Activated CD4-positive, alpha-beta T cell treated with anti-CD3 and anti-CD28 coated beads for 36 hours (primary cell): ENCODE measurements at places on chromosomes 7 and 10. TPM values are rescaled to one million over a fixed set of nuclear protein-coding genes. Genes with fewer than 3 reads are reported as not detected.

- no peak overlapping the region for H3K4me3 ChIP-seq
- H3K4me1 ChIP-seq, result peaks cover 77% of the 10 kb centered on the region
- H3K27ac ChIP-seq, result no peak overlapping the region
- peaks cover 26% of the 10 kb centered on the region for H3K36me3 ChIP-seq
Observed at GRCh38 chr7:144817001-144817400, 18.9 kb downstream of the TPK1 start.

DNA sequence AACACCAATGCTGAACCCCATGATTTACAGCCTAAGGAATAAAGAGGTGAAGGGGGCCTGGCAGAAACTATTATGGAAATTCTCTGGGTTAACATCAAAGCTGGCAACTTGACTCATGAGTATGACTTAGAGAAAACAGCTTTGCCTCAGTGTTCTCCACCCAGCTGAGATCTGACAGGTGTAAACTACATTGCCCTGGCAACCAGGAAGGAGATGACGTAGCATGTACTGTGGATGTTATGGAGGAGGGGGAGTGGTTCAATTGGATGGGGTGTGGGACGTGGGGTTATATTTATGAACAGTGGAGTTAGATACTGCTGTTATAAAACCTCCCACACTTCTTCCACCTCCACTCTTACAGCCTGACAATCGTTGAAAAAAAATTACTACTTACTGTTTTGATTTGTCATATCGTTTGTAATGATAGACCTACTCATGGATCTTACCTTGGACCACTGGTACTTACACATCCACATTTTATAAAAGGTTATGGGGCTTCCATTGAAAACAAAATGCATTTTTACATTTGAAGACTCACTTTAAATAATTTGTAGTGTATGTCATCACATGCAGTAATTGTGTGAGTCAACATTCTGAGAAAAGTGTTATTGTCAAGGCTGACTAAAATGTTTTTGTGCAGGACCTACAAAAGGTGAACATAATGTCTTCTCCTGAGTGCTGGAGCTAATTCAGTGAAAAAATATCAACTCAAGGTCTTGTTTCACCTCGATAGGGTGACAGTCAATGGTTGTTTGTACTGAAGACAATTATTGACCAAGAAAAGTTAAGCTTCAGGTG lies 6.4 kb downstream of the OR2F1 start:
- H3K36me3 ChIP-seq, result no peaks in the 10 kb centered on the region
- peaks cover 22% of the 10 kb centered on the region for H3K27me3 ChIP-seq
- no peak overlapping the region for H3K27ac ChIP-seq
- no peak for DNase-seq
- H3K4me3 ChIP-seq, result no peak overlapping the region

DNA sequence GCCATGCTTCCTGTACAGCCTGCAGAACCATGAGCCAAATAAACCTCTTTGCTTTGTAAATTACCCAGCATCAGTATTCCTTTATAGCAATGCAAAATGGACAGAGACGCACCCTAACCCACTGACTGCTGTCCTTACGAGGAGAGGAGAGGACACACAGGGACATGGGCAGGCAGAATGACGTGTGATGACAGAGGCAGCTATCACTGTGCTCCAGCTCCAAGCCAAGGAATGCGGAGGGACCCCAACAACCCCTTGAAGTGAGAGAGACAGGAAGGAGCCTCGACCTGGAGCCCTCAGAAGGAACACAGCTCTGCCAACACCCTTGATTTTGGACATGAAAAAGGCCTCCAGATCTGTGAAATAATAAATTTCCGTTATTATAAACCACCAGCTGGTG lies 46.6 kb upstream of the EBF3 start:
- H3K27me3 ChIP-seq, result peaks cover 12% of the 10 kb centered on the region
- H3K4me3 ChIP-seq, result no peak overlapping the region
- no peaks in the 10 kb centered on the region for H3K4me1 ChIP-seq
- no peaks in the 10 kb centered on the region for H3K36me3 ChIP-seq
- DNase-seq, result no peak
- no peak overlapping the region for H3K27ac ChIP-seq

GRCh38 chr7:106659166-106659962 lies 1.6 kb downstream of the CCDC71L start:
- peaks cover 31% of the 10 kb centered on the region for H3K4me1 ChIP-seq
- H3K27me3 ChIP-seq, result no peaks in the 10 kb centered on the region
- DNase-seq, result no peak

DNA sequence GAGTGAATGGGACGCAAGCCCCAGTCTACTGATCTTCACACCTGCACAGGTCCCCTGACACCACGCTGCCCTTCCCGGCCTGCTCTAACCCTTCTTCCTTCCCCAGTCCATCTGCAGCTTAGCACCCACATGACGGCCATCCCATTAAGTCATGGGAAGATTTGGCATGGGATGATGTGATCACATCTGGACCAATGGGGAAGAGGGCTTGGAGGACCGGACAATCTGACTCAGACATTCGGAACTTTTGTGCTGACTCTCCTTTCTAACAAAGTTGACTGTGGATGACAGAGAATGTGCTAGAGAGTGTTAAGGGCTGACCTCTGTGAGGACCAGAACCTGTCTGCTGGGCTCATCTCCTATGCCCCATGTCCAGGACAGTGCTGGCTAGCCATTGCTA lies 15.6 kb downstream of the CXCL12 start:
- H3K4me1 ChIP-seq, result no peaks in the 10 kb centered on the region
- no peak for DNase-seq
- no peaks in the 10 kb centered on the region for H3K36me3 ChIP-seq
- no peak overlapping the region for H3K4me3 ChIP-seq

DNA sequence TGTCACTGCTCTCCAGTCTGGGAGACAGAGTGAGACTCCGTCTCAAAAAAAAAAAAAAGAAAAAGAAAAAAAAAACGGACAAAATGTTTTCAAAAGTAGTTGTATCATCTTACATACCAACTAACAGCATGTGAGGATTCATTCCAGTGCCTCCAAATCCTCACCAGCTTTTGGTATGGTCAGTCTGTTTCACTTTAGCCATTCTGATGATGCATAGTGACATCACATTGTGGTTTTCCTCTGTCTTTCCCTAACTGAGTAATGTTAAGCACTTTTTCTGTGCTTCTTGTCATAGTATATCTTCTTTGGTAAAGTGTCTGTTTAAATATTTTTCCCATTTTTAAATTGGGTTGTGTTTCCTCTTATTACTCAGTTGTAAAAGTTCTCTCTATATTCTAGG lies 251.4 kb upstream of the CTBP2 start:
- no peak overlapping the region for H3K4me3 ChIP-seq
- H3K27me3 ChIP-seq, result peaks cover 3% of the 10 kb centered on the region
- no peak for DNase-seq
- no peaks in the 10 kb centered on the region for H3K4me1 ChIP-seq

GRCh38 chr7:23338863-23339262 lies 39.7 kb downstream of the MALSU1 start:
- no peak overlapping the region for H3K27ac ChIP-seq
- DNase-seq, result no peak
- no peaks in the 10 kb centered on the region for H3K36me3 ChIP-seq

DNA sequence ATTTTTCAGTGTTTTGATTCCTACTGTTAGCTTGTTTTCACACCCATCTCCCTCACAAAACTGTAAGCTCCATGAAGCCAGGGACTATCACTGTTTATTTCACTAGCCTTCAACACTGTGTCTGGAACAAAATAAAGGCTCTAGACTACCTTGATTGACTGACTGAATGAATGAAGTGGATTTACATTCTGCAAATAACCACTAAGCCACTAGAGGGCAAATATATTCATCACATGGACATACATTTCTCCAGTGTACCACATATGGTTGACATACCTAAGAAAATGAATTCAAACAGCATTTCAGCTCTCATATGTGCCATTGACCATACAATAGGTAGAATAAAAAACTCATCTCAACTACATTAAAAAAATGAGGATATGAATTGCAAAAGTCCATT lies 185.9 kb downstream of the RAB11FIP2 start:
- no peak overlapping the region for H3K27ac ChIP-seq
- no peak for DNase-seq
- H3K4me3 ChIP-seq, result no peak overlapping the region
- H3K36me3 ChIP-seq, result no peaks in the 10 kb centered on the region
- H3K27me3 ChIP-seq, result peaks cover 11% of the 10 kb centered on the region
- H3K4me1 ChIP-seq, result no peaks in the 10 kb centered on the region

The ZNF239 gene
- total RNA-seq, result 2.7 TPM

The LIPM gene
- total RNA-seq, result not detected

The GPER1 gene
- total RNA-seq, result not detected

The PNLIPRP2 gene
- total RNA-seq, result not detected
